ENCODE measurements at places on chromosomes 1 and 21. TPM values are rescaled to one million over a fixed set of nuclear protein-coding genes. Genes with fewer than 3 reads are reported as not detected.

IL6R gene
- 27.2 TPM for total RNA-seq

S100A8 gene
- not detected for total RNA-seq

C1orf115 gene
- total RNA-seq = 6.8 TPM

LSM10 gene
- 42.9 TPM for total RNA-seq

PTPN14 gene
- 13.6 TPM for total RNA-seq

IFNLR1 gene
- 1.4 TPM for total RNA-seq

SMCP gene
- not detected for total RNA-seq

IQGAP3 gene
- total RNA-seq = 17.8 TPM

NPHS2 gene
- not detected for total RNA-seq

SNRPE gene
- 219 TPM for total RNA-seq

BACE2 gene
- total RNA-seq = 23.2 TPM

MMP23B gene
- total RNA-seq = 1.2 TPM

A3GALT2 gene
- total RNA-seq = not detected

CPT2 gene
- 8.3 TPM for total RNA-seq

CHD5 gene
- total RNA-seq = 1.4 TPM

C1orf141 gene
- not detected for total RNA-seq

SPTA1 gene
- not detected for total RNA-seq

ACTA1 gene
- total RNA-seq = not detected

UBE2U gene
- not detected for total RNA-seq

FLG gene
- total RNA-seq = 0.01 TPM

MAP1LC3C gene
- 0.27 TPM for total RNA-seq

HUNK gene
- 1.4 TPM for total RNA-seq

TAL1 gene
- not detected for total RNA-seq

FCRL3 gene
- total RNA-seq = not detected

PLA2G2D gene
- total RNA-seq = not detected

BLACAT1 gene
- total RNA-seq = not detected

TDRD5 gene
- not detected for total RNA-seq

VCAM1 gene
- 0.09 TPM for total RNA-seq

TNNI3K gene
- not detected for total RNA-seq
